ENCODE measurements at places on chromosomes 2 and 18.

DNA sequence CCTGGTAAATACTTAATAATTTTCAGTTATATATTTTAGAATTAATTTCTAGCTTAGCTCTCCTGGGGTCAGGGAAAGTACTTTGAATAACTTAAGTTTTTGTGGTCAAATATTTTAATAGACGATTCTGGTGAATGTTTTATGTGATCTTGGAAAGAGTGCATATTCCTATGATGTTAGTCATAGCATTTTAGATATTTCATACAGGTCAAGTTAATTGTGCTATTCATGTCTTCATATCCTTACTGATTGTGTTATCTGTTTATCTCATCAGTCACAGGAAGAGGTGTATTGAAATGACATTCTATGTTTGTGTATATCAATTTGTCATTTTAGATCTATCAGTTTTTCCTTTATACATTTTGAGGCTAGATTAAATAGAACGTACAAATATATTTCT is 576.2 kb downstream of the CPS1 start:
- no peak for DNase-seq

- no peak for DNase-seq
Measured at GRCh38 chr18:13136056-13136903, 82.3 kb upstream of the LDLRAD4 start.

GRCh38 chr2:100655936-100656534 is 93.2 kb downstream of the PDCL3 start:
- no peak for DNase-seq

DNA sequence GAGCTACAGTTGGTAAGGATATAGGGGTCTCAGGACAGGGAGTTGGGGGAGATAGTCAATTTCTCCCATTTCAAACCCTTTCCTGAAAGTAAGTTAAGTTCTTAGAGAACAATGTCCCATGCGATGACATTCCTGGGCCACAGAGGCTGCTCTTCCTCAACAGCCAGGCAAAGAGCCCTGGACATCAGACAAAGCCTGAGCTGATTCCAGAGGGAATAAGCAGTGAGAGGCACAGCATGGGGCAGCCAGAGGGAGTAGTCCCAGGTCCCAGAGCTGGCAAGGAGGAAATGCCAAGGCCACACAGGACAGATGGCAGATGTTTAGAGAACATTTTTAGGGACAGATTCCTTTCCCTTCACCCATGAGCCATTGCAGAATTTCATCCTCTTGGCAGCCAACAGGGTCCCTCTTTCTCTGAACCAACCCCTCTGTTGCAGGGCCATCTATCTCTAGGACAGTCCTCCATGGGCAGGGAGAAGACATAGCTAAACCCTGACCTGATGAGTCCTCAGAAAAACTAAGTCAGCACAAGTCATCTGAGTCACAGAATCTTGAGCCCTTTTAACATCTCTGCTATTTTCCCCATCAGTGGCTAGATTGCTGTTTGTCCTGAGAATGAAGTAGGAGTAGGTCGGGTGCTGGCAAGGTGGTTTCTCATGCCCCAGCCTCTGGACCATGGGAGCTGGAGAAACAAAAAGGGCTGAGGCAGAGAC is 81.6 kb upstream of the STPG4 start:
- DNase-seq: no peak

All from ureter (tissue), 1 donor.